ENCODE measurements at places on chromosomes 4 and X.

DNA sequence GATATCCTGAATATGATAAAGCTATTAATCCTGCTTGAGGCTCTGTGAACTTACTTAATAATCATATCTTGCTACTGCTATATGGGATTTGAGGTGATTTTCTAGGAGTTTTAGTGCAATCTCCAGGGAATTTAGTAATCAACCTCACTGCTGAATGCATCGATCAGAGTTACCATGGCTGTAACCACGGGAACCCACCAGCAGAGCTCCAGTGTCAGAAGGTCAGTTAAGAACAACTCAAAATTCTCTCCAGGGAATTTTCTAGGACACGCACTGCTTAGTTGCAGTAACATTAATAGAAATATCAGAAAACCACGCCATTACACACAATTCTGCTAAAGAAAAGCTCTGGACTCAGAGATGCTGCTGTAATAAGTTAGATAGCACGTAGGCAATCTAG is 1477.2 kb upstream of the TENM3 start:
- no peak for DNase-seq

DNA sequence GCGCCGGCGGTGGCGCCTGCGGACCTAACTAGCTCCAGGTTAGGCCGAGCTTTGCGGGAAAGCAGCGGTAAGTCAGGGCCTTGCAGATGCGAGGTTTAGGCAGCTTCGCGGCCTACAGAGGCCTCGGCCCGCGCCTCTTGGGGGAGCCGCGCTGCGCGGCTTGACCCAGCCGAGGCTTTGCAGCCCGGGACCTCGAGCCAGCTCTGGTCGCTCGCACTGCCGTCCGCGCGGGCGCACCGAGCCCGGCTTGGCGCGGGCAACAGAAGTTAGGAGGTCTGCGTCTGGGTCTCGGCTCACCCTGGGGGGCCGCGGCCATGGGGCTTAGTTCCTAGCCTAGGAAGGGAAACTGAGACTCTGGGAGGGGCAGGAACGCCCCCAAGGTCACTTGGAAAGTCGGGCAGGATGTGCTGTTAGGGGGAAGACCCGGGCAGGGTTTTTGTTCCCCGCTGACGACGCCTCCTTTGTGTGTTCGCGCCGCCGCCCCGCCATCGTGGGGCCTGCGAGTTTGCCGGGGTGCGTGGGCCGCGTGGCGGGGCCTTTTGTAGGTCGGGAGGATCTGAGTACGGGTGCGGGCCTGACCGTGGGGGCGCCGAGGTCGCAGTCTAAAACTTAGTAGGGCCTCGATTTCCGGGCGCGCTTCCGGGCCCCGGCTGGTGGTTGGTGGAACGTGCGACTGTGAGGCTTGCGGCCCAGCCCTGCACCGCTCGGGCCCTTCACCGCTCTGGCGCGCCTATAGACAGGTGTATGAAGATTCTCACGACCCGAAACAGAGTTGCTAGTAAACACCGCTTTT is 482 bp downstream of the RNF4 start:
- DNase-seq = no peak

DNA sequence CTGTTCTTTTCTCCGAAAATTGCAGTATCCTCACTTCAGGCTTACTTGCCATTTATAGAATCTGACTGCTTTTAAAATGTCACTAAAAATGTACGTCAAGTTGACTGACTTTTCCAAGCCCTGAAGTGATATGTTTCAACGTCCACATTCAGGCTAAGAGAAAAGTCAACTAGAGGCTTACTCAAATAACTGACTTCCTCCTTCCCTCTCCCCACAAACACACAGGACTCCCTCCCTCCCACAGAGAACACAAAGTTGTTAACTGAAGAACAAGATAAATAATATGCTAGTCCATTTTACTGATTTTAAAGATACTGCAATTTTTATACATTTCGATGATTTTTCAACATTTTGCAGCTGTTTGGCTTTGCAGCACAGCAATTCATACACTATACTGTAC is 13.8 kb upstream of the CDKL2 start:
- DNase-seq = no peak

- DNase-seq = no peak
Measured at GRCh38 chr4:8072235-8072968, 86.2 kb downstream of the ABLIM2 start.

GRCh38 chrX:599837-600715 is 30.5 kb upstream of the SHOX start:
- no peak for DNase-seq

DNA sequence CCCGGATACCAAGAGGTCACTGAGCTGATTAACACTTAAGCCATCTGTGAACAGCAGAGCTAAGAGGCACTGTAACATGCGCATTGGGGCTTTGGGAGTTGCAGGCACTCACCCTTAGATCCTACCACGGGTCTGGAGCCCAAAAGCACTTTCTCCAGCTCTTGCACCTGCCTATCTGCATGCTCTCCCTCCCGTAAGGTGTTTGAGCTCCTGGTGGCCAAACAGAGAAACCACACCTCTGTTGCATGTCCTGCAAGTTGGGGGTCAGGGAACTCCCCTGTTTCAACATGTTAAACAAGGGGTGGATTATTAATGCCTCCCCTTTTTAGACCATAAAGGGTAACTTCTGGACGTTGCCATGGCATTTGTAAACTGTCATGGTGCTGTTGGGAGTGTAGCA is 49.8 kb downstream of the GYPA start:
- DNase-seq = no peak

DNA sequence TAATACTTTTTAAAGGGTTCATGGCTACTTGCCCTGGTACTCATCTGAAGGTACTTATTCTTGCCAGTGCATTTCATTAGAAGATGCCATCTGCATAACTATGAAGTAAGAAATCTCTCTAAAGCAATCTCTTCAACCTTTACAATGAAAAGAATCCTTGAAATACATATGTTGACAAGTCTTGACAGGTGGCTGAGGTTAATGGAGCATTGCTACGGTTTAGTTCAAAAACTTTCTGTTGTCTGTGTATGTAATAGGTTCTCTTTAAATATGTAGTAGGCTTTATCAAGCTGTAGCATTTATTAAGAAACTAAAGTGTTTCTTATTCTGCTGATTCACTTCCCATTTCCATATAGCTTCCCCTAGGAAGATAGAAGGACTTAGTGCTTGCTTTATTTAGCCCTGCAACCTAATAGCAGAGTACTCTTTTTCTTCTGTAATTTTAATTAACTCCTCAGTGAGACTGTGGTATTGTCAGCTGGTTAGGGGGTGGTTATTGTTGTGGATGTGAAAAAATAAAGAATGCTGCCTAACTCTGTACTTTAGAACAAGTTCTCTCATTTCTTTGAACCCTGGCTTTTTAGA is 39.3 kb downstream of the SLAIN2 start:
- no peak for DNase-seq

DNA sequence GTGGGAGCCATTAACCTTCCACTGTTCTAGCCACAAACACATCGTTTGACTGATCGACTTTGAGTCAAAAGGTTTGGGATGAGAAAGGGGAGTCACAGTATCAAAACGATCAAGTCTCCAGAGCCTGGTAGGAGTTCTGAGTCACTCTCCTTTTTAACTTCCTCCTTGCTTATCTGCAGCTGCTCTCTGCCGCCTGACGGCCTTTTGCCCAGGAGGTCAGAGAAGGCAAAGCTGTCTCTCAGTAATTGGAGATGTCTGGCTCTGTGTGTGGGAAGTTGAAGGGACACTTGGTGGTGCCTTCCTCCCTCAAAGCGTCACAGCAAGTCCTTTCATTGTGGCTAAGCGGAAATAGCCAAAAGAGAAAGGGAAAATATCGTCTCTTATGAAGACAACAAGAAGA is 63.1 kb downstream of the ANOS1 start:
- DNase-seq = no peak

DNA sequence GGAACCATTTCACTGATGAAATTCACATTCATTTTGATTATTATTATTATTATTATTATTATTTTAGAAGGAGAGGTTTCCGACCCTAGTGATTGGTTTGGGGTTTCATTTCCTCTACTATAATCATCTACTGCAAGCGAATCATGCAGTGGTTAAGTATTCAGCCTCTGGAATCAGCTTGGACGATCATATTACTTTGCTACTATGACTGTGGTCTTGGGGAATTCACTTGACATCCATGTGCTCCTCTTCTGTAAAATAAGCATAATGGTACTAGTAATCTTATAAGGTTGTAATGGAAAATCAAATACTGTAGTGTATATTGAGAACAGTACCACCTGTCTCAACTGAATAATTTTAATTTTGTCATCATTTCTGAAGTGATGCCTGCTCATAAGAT is 132.1 kb upstream of the SLC4A4 start:
- DNase-seq = no peak

DNA sequence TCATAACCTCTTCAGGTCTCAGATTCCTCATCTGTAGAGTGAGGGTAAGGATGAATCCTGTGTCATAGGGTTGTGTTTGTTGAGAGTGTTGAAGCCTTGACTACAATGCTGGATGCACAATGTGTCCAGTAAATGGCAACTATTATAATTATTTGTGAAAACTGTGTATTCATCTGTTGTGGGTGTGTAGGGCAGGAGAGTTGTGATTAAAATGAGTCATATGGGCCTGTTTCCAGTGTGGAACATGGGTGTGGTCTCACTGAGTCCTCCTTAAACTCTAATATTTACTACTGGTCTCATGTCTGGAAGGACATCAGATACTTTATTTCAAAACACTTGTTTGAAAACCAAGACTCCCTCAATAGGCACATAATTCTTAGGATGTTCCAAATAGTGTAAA is 208.5 kb upstream of the CASK start:
- no peak for DNase-seq

- no peak for DNase-seq
Measured at GRCh38 chr4:16048619-16049419, 35.0 kb downstream of the PROM1 start.

GRCh38 chr4:38696697-38697096 is 32.7 kb downstream of the KLF3 start:
- no peak for DNase-seq

GRCh38 chr4:140125374-140125773 is 28.6 kb downstream of the MAML3 start:
- no peak for DNase-seq

- peak; percentile 35 for DNase-seq
Measured at GRCh38 chr4:137203601-137204000, 328.7 kb downstream of the PCDH18 start.

GRCh38 chr4:128847082-128847724 is 37.7 kb downstream of the JADE1 start:
- no peak for DNase-seq

DNA sequence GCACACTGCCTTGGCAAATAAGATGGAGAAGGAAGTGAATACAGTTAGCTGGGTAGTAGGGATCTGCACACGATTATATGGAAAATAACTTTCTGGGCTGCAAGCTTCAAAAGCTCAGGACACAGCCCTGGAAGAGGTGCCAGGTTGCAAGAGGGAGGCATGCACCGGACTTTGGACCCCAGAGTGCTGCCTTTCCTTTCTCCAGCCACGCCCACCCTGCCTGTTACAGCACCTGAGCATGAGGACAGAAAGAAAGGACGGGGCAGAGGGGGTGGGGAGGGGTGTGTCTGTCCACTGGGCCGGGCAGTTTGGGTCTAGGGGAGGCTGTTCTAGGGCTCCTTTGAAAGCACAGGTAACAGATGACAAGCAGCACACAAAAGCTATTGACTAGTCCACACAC is 152.8 kb downstream of the ENPP6 start:
- no peak for DNase-seq

GRCh38 chr4:48939785-48940184 is 33.2 kb upstream of the OCIAD2 start:
- DNase-seq = peak; percentile 20

All from GM04503 (cell line).